ENCODE measurements at places on chromosomes 6 and 20.

DNA sequence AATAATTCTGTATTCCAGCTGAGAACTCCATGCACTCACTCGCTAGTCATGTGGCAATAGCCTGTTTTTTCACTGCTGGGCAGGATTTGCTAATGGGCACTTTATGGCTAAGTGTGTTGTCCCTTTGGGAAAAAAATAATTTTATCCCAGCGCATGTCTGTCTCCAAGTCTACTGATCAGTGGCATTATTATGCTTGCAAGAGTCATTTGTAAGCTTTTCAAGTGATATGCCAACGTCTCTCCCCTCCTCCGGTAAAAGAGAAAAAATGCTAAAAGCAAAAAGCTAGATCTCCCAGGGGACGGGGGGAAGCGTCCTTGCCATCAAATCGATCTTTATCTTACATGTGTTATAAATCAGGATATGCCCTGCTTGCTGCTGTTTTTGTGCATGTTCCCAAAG lies 407.7 kb downstream of the CDH26 start:
- no peak for DNase-seq

DNA sequence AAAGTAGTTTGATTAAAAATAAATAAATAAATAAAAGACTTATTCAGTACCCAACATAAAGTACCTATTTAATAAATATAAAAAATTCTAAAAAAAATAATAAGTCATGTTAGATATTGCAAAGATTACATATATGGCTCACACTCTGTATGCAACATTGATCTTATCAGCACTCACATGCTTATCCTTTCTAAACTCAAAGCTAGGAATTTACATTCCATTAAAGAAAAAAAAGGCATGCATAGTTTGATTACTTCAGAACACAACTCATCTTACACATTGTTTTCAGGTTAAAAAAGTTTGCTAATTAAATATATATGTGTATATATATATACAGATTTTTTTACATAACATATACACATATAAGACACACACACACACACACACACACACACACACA lies 96.4 kb downstream of the FILIP1 start:
- DNase-seq = no peak

DNA sequence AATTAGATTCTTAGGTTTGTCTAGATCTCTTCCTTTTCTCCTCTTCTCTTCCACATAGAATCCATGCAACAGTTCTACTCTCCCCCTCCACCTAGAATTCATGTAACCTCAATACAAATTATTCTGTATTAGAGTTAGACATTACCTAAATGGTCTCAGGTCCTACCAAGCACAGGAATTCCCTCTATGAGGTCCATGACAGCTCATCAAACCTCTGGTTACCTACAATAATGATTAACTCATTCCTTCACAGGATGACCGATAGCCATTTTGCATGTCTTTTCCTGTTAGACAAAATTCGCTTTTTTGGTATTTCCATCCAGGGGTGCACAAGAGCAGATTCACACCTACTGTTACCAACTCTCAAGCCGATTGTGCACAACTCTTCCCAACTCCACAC lies 27.4 kb upstream of the BMP2 start:
- no peak for DNase-seq

GRCh38 chr20:7459083-7459482 lies 481.2 kb downstream of the HAO1 start:
- DNase-seq = no peak
